ENCODE measurements at places on chromosomes 2 and 18. TPM values are rescaled to one million over a fixed set of nuclear protein-coding genes. Genes with fewer than 3 reads are reported as not detected.

Gene EGR4
- polyA plus RNA-seq: not detected

Gene C2orf78
- polyA plus RNA-seq: not detected

Gene CCDC74B
- 18.3 TPM for polyA plus RNA-seq

Gene RBM45
- polyA plus RNA-seq: 23.9 TPM

Gene SLC4A5
- polyA plus RNA-seq: 1.8 TPM

Gene CRACDL
- 3.7 TPM for polyA plus RNA-seq

Gene DLGAP1
- 5.0 TPM for polyA plus RNA-seq

Gene RTP5
- polyA plus RNA-seq: not detected

Gene LHCGR
- 0.24 TPM for polyA plus RNA-seq

Gene NAT8
- 25.5 TPM for polyA plus RNA-seq

GRCh38 chr18:12336887-12337286 is 28.8 kb downstream of the TUBB6 start:
- DNase-seq: no peak

GRCh38 chr2:1839066-1839756 is 94.9 kb upstream of the PXDN start:
- DNase-seq: no peak

- DNase-seq: peak; percentile 64
Observed at GRCh38 chr18:3665780-3666525, 216.0 kb downstream of the TGIF1 start.

DNA sequence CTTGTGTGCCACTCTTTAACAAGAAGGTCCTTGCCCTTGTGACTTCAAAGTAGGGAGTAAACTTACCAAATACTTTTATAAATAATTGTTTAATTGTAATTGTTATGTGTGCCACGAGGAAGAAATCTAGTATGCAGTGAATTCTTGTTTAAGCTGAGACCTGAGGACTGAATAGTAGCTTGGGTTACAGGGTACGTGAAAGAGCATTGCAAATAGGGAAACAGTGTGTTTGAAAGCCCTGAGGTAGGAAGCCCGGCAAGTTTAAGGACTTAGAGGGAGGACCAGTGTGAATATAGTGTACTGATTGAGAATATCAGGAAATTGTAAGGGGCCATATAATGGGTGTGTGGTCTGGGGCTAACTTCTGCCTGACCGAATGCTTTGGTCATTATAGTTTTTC is 26.2 kb downstream of the PHLPP1 start:
- DNase-seq: no peak

- DNase-seq: no peak
Observed at GRCh38 chr2:178917555-178917954, 110.3 kb upstream of the TTN start.

GRCh38 chr2:129778584-129778877 is 200.9 kb upstream of the RAB6C start:
- no peak for DNase-seq

- DNase-seq: no peak
Observed at GRCh38 chr2:191572319-191572718, 105.6 kb upstream of the NABP1 start.

DNA sequence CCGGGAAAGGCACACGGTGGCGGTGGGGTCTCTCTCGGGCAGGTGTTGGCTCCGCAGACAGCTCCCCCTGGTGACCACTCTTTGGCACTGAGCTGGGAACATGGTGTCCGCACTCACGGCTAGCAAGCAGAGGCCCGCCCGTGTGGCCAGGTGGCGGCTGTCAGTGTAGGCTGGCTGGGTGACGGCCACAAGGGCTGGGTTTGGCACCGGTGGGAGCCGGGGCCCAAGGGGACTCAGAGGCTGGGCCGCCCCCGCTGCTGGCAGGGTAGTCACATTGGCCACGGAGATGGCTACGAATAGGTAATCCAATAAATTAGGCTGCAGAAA is 1071.7 kb downstream of the RPIA start:
- no peak for DNase-seq

DNA sequence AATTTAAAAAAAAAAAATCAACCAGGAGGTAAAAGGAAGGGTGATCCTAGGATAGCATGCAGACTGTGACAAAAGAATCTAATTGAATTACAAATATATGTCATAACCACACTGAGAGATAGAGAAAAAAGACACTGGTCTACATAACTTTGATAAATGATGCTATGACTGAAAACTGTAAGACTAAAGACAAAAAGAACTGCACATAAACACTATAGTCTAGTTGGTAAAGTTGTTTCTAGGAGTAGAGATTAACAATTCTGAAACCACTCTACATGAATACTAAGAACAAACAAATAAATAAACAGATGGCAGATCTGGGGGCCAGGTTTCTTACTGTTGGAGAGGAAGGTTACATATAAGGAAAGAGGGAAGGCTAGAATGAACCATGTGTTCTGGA is 14.6 kb upstream of the CHAC2 start:
- DNase-seq: no peak

GRCh38 chr18:14940735-14941134 is 192.8 kb downstream of the ANKRD30B start:
- no peak for DNase-seq

- no peak for DNase-seq
Observed at GRCh38 chr2:181462033-181462432, 4.8 kb downstream of the ITGA4 start.

- no peak for DNase-seq
Observed at GRCh38 chr2:71613953-71614925, 160.9 kb downstream of the DYSF start.

GRCh38 chr2:15993666-15994065 is 53.3 kb downstream of the MYCN start:
- no peak for DNase-seq

GRCh38 chr2:64591188-64591587 is 62.5 kb downstream of the SERTAD2 start:
- no peak for DNase-seq

- DNase-seq: no peak
Observed at GRCh38 chr18:30639361-30639760, 403.2 kb downstream of the DSC3 start.

DNA sequence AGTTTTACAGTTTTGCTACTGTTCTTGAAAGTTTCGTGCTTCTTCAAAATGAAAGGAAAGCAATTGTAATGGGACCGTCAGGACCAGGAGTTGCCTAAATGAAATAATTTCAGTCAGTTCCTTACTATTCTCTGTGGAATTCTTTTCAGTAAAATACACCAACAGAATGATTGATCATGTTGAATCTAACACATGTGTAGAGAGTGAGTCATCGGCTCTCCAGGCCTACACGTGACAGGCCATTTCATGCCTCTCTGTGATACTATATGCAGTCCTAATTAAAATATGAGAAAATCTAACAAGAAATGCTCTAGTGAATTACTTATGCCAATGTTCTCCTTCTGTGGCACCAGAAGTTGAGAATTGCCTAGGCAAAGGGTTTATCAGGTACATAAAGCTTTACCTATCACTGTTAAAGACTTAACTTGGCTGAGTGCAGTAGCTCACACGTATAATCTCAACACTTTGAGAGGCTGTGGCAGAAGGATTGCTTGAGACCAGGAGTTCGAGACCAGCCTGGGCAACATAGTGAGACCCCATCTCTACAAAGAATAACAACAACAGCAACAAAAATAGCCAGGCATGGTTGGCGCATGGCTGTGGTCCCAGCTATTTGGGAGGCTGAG is 199.4 kb downstream of the LRRTM1 start:
- DNase-seq: no peak

DNA sequence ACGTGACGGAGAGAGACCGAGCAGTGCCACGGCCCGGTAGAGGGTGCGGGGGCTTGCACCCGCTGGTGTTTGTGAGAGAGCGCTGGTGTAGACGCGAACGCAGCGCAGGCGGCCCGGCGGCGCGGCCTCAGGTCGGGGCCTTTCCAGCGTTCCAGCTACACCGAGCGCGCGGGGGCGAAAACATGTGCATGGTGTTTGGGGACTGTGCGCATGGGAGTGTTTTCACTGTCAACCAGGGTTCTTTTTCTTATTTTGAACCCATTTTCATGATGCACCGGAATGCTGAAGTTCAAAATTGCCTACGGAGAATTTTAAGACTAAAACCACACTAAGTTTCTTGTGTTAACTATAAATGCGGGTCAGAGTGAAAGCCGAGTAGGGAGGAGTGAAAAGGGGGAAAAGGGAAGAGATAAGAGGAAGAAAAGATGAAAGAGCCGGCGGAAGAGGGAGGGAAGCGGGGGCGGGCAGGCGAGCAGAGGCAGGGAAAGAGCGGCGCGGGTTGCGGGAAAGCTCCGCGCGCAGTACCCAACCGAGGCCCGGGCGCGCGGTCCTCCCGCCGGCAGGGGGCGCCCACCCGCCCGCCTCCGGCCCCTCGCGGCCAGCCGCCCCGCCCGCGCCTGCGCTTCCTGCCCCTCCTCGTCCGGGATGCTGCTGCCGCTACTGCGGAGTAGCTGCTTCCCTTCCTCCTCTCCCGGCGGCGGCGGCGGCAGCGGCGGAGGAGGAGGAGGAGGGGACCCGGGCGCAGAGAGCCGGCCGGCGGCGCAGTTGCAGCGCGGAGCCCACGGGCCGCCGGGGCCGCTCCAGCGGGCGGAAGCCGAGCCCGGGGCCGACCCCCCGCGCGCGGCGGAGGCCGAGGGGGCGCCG is at the start of gene RAB12:
TSS of gene RAB12 (plus strand) at position 643 of the 864 bp plus-strand sequence. CDS start at position 646, 3 bp downstream.
- DNase-seq: peak; percentile 69

DNA sequence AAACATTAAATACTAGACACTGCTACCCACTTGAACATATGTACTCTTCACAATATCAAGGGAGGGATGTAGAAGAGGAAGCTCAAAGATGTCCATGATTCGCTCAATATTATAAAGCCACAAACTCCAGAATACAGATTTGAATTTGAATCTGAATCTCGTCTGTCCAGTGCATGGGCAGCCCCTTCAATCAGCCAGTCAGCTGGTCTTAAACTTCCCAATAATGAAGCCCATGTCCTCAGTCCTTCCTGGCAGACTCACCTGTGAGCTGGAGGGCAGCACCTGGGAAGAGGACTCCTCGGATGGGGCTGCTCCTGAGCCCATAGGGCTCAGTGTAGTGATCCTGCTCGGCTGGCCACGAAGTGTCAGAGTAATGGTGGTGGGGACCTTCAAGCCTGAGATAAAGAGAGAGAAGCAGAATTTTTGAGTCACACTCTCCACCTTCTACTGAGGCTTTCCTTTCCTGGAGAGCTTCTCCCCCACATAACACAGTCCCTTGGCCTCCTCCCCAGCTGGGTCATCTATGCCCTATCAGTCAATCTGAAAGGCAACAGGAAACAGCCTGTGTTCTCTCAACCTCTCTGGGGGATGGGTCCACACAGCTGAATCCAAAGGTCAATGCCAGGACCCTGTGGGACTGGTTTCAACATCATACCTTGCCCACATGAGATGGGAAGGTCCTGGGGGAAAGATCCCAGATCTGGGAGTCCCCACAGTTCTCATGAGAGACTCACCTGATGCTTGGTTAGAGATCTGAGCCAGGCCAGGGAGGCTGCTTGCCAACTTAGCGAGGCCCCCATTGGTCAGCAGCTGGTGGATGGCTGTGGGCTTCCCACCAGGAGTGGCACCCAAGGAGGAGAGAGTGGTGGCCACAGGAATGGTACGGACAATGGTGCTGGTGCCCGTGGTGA is 36.5 kb downstream of the KANSL3 start:
- no peak for DNase-seq

GRCh38 chr18:59900222-59901128 is 679 bp downstream of the PMAIP1 start:
- DNase-seq: no peak

DNA sequence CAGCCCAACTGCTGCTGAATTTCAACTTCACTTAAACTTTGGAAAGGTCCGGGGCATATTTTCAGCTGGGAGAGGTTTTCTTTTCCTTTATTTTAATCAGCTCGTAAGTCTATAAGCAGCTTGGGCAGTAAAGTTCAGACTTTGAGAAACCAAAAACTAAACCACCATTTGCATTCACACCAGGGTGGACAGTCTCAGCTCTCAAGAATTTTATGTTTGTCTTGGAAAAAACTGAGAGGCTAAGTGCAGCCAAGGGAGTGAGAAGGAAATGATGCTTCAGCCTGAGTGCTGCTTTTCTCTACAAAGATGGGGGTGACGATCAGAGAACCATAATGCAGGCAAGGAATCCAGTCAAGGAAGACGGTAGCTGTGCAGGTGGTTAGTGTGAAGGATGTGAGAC is 30.2 kb downstream of the MCFD2 start:
- DNase-seq: no peak

- no peak for DNase-seq
Observed at GRCh38 chr2:179336782-179337534, 72.3 kb upstream of the SESTD1 start.

DNA sequence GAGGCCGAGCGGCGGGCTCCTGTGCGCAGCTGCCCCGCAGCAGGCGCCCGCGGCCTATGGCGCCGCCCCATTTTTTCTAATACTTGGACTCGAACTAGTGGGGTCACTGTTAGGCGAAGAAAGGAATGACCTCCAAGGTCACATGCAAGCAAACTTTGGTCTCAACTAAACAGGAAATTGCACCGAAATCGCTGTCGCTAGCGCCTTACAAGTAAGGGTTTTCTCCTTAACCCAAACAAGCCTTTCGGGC is 339 bp downstream of the ACAA2 start:
- no peak for DNase-seq

GRCh38 chr2:45850558-45850957 is 199.1 kb downstream of the PRKCE start:
- no peak for DNase-seq

DNA sequence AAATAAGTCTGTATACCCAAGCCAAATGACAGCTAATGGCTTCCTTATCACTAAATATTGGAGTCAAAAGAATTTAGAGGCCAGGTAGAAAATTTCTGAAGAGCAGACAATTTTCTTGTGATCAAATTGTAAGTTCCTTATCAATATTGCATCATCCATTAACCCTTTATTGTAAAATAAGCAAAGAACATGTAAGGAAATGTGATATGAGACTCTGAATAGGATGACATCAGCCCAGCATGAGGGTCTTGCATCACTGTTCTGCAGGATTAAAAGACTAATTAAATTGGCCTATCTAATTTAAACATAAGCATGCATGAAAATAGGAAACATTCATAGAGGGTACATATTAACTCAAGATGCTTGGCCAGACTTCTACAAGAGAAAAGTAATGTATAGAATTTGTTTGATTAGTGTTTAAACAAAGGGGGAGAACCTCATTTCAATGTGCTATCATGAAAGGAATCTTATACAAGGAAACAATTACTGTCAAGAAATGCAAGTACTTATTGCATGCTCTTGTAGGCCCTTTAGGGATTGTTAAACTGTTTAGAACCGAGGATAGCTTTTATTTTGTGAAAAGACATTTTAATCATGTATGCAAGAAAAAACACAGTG is 302.9 kb downstream of the PRKCE start:
- no peak for DNase-seq

DNA sequence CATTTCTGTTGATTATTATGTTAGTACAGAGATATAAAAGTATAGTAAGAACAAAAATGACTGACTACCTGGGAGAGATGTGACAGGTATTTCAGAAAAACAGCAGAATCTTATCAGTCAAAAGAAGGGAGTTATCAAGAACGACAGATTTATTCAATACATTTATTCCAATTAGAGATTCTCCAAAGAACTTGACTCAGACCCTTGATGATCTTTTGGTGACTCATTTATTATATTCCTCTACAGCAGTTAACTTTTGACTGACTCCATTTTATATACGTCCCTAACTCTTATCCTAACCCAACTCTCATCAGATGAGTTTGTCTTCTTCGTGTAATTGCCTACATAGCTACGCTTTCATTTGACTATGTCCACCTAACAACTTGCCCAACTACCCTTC is 91.1 kb downstream of the C2orf74 start:
- no peak for DNase-seq

GRCh38 chr2:163345795-163346573 is 389.8 kb downstream of the FIGN start:
- DNase-seq: peak; percentile 64

- DNase-seq: no peak
Observed at GRCh38 chr2:26352892-26353291, 6.3 kb upstream of the ADGRF3 start.

Measured in left renal cortex interstitium (tissue), 4 donors.